ENCODE measurements at places on chromosomes 1 and 21.

DNA sequence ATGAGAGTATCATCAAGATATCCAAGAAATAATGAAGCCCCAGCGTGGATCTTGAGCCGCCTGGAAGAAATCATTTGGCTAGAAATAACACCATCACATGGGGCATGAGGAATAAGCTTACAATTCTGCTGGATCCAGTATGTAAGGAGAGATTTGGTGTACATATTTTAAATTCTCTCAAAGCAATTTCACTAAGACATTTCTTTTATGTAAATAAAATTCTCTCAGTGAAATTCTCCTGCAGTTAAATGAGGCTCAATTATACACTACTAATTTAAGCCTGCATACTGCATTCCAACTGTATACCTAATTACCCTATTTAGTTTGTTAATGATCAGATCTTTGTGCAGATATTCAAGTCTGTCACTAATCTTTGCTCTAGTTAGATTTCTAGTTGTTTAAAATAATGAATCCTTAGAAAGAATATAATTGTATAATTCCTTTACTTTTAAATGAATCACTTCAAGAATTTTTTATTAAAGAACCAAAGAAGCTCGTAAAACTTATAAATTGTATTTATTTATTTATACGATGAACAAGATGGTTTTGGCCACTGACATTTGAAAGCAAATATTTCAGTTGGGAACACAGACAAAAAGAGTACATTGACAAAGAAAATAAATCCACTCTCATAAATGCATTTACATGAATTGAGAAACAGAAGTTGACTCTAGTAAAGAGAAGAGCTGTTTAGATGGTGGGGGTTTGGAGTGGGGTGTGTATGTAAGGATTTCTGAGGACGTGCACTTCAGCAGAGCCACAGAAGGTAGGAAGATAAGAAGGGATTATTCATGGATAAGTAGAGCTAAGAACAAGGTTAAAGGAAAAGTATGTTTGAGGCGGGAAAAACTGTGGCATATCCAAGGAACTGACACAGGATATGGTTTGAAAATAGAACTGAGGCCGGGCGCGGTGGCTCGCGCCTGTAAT lies 466.8 kb downstream of the DSCAM start:
- no peak for DNase-seq

- DNase-seq: no peak
Observed at GRCh38 chr1:219834314-219834917, 93.9 kb downstream of the SLC30A10 start.

GRCh38 chr1:21338573-21339355 lies 48.5 kb upstream of the ECE1 start:
- peak; percentile 94 for DNase-seq

GRCh38 chr1:5936621-5937372 lies 55.4 kb downstream of the NPHP4 start:
- DNase-seq: no peak

DNA sequence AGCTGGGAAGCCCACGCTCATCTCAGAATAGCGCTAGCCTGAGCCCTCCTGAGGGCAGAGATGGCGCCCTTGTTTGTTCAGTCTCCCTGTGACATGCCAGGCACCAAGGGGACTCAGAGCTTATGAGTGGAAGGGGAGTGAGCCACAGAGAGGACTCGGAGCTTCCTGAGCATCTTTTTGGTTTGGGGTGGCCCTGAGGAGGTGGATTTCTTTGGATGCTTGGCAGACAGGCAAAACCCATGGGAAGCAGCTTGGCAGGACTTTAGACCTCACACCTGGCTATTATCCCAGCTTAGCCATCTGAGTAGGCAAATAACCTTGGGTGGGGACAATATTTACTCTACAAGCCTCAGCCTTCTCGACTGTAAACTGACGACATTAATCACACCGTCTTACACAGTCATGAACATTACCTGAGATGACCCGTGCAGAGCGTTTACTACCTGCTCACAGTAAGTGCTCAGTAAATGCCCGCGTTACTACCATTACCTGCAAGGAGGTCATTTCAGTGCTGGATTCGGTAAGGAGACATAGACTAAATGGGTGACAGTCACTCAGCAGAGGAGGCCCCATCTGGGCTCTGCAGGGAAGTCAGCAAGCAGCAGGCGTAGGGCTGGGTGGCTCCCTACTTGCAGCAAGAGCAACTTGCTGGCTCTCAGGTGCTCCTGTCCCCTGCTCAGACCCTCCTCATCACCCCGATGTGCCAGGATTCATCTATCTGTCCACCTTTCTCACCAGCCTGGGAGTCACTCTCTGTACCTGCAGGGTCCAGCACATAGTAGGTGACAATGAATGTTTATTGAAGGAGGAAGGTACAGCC lies 54.9 kb downstream of the KLHDC7A start:
- peak; percentile 58 for DNase-seq

- no peak for DNase-seq
Observed at GRCh38 chr1:221994939-221995338, 253.1 kb upstream of the DUSP10 start.

GRCh38 chr1:60573726-60574409 lies 500.3 kb upstream of the C1orf87 start:
- DNase-seq: peak; percentile 41
